ENCODE measurements at places on chromosomes 2 and 18. TPM values are rescaled to one million over a fixed set of nuclear protein-coding genes. Genes with fewer than 3 reads are reported as not detected.

PPIL3 gene
- 32.7 TPM for total RNA-seq

KIF5C gene
- 0.09 TPM for total RNA-seq

PLGLB2 gene
- 1.8 TPM for total RNA-seq

LYG2 gene
- not detected for total RNA-seq

FNDC4 gene
- 8.3 TPM for total RNA-seq

PROM2 gene
- 0.09 TPM for total RNA-seq

NFU1 gene
- total RNA-seq: 40.9 TPM

FEV gene
- not detected for total RNA-seq

ACVR1C gene
- total RNA-seq: not detected

All from dermis lymphatic vessel endothelial cell (primary cell).